Renal pelvis (tissue), 12 donors: ENCODE measurements at places on chromosomes 4 and X. TPM values are rescaled to one million over a fixed set of nuclear protein-coding genes. Genes with fewer than 3 reads are reported as not detected.
A peak's percentile ranks its signal among the peaks of the same experiment; 100 is the strongest.

Gene MMRN1
- polyA plus RNA-seq: 5.5 TPM

Gene ANKRD37
- polyA plus RNA-seq: 12.3 TPM

Gene CFI
- 78.8 TPM for polyA plus RNA-seq

GRCh38 chr4:173270312-173271027 lies 63.7 kb downstream of the HMGB2 start:
- peak; percentile 33 for DNase-seq

Gene MSANTD1
- polyA plus RNA-seq: 0.57 TPM

- DNase-seq: no peak
Measured at GRCh38 chr4:102862016-102862415, 6.8 kb upstream of the CISD2 start.

DNA sequence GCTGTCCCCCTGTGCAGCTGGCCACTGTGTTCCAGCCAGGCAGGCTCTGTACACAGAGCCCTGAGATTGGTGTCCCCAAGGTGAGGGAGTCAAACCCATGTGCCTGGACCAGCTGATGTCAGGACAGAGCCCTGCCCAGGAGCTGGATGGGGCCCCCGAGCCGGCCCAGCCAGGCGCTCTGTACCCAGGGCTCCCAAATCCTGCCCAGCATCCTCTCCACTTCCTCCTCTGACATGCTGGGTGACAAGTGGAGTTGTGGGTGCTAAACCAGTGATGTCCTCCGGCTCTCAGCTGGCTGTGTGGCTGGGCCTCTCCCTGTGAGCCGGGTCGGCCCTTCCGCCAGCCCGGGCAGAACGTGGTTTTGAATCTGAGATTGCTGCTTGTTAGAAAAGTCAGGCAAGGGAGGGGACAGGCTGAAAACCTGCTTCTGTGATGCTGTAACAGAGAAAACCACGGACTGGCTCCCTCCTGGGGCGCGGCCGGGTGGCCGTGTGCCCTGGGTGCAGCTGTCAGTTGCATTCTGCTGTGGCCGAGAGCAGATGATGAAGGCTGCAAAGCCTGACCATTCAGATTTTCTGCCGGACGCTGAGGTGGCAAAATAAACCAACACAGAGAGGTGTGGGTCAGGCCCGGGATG lies 7.9 kb upstream of the CPLX1 start:
- no peak for DNase-seq

DNA sequence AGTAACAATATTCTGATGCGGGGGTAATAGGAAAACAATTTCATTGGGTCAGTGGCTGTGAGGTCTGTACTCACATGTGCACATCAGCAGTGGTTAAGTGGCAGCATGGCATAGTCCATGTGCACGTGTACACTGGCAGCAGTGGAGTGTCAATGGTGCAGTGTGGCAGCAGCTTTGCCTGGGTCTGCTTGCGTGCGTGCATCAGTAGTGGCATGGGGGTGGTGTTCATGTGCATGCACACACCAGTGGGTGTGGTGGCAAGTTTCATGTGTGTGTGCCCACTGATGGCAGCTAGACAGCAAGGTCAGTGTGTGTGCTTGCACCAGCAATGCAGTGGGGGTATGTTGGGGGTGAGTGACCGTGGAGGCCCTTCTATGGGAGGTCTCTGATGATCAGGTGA lies 581.6 kb upstream of the KLHL4 start:
- DNase-seq: no peak

Gene TGIF2LX
- not detected for polyA plus RNA-seq

DNA sequence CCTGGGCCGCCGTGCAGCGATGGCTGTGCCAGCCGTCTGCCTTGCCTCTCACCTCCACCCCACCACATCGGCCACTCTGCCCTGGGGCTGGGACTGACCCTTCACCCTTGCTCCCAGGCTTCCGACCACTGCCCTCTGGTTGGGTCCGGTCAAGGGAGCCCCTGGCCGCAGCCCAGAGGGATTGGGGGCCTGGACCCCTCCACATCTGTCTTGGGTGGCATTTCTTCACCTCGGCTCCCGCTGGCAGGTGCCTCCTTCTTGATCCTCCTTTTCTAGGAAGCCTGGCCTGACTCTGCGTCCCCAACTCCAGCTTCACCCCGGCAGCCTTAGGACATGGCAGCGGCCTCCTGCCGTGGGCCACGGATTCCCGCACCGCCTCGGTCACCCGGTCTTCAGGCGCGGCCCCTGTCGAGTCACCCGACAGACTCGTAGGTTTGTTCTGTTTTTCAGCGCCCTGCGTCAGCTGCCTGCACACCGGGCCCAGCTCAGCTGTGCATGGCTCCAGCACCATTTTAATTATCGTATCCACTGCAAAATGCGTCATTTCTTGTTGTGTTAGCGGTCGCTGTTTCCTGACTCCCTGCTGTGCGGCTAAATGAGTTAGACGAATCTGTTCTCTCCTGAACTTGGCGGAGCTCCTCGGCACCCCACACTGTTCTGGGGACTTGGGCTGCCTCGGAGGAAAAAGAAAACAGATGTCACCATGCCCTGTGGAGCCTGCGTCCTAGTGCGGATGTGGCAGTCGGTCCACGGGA lies 124.0 kb downstream of the FAM53A start:
- DNase-seq: no peak

DNA sequence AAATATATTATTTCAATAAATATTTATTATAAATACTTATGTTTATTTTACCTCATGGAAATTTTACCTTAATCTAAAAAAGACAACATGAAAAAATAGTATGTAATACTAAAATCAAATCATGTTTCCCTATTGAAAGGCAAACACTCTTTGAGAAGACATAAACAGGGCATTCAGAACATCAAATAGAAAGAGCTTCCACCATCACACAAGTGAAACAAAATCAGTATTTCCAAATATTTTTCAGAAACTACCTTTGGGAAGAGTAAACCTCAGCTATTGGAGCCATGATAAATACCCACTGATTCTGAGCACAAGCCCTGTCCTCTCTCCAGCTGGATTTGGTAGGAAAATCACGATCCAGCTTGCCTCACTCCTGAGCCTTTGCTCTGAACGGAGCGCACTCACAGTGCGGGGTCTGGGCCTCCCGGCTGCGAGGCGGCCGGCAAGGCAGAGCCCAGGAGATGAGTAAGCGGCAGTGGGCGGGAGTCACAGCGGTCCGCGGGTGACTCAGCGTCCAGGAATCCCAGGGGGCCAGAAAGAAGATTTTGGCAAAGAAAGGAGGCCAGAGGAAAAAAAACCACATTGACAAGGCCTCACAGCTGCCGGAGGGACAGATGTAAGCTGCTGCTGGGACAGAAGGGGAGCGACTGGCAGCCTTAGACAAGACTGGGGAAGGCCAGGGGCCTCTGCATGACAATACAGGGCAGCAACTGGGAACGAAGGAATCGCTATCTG lies 14.7 kb upstream of the ANXA5 start:
- DNase-seq: peak; percentile 68

Gene MAGEA4
- polyA plus RNA-seq: not detected

Gene DCTD
- polyA plus RNA-seq: 110 TPM

DNA sequence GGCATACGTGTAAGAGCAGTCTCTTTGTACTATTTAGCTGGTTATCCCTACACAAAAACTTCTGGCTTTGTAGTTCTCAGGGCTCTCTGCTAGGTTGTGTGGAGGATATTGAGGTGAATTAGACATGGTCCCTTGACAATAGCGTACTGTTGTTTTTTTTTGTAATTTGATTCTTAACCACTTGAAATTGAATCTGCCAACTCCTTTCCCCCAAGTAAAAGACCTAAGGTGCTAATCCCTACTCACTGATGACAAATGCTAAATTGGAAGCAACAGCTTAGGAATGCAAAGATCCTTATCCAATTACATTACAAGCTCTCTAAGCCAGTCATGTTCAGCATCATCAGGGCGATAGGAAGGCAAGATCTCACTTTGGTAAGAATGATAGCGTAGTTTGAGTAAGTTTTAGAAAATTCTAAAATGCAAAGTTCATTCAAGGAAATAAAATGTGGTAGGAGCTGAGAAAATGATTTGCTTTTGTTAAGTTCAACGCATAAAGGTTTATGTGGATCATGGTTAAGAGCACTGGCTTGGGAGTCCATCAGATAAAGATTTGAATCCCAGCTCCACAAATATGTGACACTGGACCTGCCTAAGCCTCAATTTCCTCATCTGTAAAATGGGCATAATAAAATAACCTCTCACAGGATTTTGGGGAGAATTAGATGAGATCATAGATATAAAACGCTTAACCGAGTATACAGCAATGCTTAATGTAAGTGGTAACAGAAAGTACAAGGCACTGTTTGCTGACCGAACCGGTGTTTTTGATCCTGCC lies 39.3 kb downstream of the DOCK11 start:
- DNase-seq: peak; percentile 22

GRCh38 chr4:54643172-54643571 lies 14.6 kb upstream of the KIT start:
- no peak for DNase-seq

Gene TLR3
- 14.4 TPM for polyA plus RNA-seq

DNA sequence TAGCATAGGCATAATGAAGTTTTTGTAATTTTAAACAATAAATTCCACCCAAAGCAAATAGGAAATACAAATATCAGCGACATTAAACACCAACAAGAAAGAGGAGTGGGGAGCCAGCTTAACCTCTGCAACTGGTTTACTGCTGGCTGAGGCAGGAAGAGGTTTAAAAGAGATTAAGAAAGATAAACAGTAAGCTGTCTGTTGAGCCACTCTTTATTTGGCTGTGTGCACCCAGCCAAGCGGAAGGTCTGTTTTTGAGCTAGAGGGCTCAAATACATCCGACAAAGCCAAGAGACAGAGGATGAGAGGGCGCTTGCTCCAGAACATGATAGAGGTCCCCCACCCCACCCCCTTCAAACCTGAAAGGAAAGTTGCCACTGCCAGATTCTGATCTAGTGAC lies 191.4 kb downstream of the MGST2 start:
- no peak for DNase-seq

DNA sequence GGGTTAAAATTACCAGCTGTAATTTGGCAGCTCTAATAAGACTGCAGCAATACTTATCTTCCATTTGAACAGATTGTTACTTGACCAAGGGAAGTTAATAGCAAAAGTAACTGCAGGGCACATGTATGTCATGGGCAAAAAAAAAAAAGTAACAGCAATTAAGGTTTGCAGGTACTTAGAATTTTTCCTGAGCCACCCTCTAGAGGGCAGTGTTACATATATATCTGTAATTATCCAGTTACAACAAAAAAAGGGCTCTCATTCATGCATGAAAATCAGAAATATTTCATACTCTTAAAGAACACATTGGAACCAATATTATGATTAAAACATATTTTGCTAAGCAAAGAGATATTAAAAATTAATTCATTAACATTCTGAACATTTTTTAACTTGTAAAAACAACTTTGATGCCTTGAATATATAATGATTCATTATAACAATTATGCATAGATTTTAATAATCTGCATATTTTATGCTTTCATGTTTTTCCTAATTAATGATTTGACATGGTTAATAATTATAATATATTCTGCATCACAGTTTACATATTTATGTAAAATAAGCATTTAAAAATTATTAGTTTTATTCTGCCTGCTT lies 25.1 kb downstream of the XIAP start:
- peak; percentile 33 for DNase-seq

GRCh38 chrX:123267220-123267619 lies 83.1 kb downstream of the GRIA3 start:
- no peak for DNase-seq

Gene SMPX
- polyA plus RNA-seq: not detected

DNA sequence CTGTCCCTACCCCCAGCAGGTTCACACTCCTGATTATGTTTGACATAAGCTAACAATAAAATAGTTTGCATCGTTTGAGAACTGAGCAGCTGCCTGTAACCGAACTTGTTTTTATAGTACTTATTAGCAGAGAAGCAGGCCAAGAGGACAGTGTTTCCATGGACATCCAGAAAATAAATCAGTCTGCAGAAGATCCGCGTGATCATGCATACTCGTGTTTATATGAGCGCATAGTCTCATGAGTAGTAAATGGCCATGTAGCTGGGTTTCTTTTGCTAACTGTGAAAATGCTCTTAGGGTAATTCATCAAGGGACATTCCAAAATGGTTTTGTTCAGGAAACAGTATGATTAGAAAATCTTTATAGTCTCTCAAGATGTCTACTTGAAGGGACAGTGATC lies 289.2 kb downstream of the DCTD start:
- DNase-seq: no peak

DNA sequence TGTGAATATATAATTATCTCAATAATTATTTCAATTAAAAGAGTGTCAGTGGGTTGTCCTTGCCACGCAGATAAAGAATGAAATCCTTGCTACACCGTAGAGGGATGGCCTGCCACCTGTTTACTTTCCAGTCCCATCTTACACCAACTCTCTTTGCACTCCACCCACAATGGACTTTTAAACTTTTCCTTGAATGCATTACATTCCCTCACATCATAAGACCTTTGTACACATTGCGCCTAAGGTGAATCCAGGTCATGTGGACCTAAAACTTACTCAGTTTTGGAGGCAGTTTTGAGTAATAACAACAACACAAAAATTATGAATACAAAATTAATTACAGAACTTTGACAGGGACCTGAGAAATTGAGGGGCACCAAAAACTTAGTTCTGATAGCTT lies 78.7 kb upstream of the PDE5A start:
- no peak for DNase-seq

DNA sequence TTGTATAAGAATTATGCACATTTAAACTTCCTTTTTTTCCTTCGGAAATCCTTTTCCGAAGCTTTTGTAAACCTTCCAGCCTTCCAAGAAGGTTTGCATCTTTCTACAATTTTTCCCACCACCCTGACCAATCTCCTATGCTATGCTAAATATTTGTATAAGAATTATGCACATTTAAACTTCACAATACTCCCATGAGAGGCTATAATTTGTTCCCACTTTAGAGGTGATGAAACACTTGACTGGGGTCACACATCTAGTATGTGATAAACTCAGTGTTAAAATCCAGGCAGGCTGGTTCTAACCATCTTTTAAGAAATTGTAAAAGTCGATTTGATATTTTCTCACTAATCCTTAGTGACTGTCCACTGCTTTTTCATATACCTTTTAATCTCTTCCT lies 22.1 kb downstream of the NUDT6 start:
- DNase-seq: no peak

- DNase-seq: peak; percentile 75
Measured at GRCh38 chr4:168153596-168154440, 61.5 kb downstream of the ANXA10 start.

Gene DCAF8L2
- polyA plus RNA-seq: not detected

DNA sequence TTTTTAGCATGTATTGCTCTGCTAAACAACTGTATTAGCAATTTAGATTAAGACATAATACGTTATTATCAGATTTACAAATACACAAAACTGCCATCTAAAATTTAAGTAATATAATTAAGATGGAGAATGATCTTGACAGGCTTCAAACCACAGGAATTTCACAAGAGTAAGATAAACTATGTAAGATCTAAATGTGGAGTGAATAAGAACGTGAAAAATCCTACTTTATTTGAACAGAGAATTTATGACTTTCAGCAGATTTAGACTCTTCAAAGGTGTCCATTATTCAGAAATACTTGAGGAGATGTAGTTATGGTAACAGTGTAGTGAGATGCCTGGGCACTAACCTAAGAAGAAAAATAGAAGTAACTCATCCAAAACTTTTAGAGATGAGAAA lies 73.2 kb downstream of the SLC4A4 start:
- no peak for DNase-seq

DNA sequence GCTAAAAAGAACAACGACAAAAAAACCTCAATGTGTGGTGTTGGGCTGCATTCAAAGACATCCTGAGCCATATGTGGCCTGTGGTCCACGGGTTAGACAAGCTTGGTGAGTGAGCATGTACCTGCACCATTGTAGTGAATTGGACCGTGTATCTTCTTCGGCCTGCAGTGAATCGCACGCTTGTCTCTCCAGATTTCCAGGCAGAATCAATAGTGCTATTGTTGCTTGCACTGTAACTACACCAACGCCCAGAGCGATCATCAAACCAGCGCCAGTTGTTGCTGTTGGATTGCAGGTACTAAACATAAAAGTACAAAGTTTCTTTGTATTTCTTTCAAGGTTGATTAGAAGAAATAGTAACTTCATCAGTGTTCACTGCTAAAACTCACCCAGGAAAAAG lies 101.6 kb downstream of the HUWE1 start:
- DNase-seq: no peak

Gene SSX4B
- polyA plus RNA-seq: not detected
